ENCODE measurements at places on chromosomes 4 and X.
A peak's percentile ranks its signal among the peaks of the same experiment; 100 is the strongest.

- no peak for DNase-seq
Observed at GRCh38 chr4:2731907-2732317, 24.2 kb downstream of the TNIP2 start.

GRCh38 chrX:86047936-86048280 lies 550 bp upstream of the CHM start:
- no peak for DNase-seq

DNA sequence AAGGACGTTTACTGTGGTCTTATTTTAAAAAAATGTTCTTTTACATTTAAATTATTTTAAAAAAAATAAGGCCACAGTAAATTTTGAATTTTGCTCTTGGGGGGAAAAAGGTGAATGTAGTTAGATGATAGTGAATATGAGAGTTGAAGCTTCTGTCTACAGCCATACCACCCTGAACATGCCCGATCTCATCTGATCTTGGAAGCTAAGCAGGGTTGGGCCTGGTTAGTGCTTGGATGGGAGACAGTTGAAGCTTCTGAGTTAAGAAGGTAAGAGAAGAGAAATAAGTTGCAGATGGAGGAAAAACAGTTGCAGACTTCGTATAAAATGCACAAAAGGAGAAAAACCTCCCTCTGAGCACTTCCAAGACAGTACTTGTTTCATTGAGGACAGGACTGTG lies 115.6 kb upstream of the NR3C2 start:
- DNase-seq: no peak

DNA sequence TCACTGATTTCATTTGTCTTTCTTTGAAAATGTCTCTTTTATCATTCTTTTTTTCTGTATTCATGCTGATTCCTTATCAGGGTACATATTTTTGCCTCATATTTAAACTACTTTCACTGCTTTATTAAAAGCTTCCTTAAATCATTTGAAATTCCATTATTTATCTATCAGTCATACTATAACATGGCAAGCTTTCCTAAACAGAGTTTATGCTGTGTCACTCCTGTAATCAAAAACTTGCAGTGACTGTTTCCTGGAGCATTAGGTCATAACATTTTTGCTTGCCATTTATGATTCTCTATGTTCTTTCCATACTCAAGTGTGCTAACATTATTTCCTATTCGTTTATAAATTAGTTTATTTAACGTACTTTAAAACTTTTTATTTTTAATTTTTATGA lies 203.7 kb downstream of the BMPR1B start:
- no peak for DNase-seq

- no peak for DNase-seq
Observed at GRCh38 chr4:93394545-93395081, 433.9 kb upstream of the ATOH1 start.

- DNase-seq: peak; percentile 68
Observed at GRCh38 chr4:88697588-88698329, at the start of gene NAP1L5. Gene NAP1L5, minus strand, starts transcription at chr4:88697829. Its CDS starts 75 bp downstream, at chr4:88697754.

- DNase-seq: no peak
Observed at GRCh38 chrX:64196606-64197005, 8.9 kb downstream of the AMER1 start.

- DNase-seq: no peak
Observed at GRCh38 chr4:34261799-34262314, 1982.5 kb downstream of the ARAP2 start.

GRCh38 chr4:74904509-74905065 lies 28.3 kb upstream of the PARM1 start:
- DNase-seq: no peak

GRCh38 chr4:70613306-70614183 lies 15.0 kb upstream of the ENAM start:
- no peak for DNase-seq

DNA sequence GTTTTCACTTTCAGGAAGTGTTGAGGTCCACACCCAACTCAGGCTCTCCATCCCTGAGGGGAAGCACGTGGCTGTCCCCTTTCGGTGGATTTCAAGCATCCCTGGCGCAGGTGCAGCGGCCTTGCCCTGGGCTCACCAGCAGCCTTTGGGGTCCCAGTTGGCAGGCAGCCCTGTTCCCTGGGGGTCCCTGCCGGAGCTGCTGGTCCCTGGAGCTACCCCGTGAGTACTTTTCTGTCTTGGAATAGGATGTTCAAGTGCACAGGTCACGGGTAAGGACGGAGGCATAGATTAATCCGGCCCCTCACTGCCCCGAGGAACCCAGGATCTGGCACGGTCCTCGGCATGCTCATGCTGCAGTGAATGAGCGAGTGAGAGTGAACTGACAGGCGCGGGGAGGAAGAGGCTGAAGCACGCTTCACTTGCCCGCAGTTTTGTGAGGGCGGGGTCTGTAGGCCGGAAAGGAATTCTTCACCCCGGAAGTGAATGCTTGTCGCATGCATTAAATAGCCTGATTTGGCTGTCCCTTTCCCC lies 117.2 kb upstream of the FAT1 start:
- no peak for DNase-seq

DNA sequence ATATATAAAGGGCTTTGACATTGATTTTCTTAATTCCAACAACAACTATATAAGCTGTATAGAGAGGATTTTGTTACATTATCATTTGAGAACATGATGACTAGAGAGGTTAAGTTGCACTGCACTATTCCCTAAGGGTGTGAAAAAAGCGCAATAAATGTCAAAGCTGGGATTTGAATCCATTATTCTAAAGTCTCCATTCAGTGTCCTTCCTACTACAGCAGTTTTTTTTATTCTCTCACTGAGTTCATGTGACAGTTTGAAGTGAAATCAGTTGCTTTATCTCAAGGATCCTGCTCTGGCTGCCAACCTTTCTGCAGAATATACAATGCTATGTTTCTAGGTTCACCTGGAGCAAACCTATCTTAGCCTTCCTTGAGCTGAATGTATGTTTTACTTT lies 177.5 kb downstream of the ANKRD50 start:
- DNase-seq: no peak

DNA sequence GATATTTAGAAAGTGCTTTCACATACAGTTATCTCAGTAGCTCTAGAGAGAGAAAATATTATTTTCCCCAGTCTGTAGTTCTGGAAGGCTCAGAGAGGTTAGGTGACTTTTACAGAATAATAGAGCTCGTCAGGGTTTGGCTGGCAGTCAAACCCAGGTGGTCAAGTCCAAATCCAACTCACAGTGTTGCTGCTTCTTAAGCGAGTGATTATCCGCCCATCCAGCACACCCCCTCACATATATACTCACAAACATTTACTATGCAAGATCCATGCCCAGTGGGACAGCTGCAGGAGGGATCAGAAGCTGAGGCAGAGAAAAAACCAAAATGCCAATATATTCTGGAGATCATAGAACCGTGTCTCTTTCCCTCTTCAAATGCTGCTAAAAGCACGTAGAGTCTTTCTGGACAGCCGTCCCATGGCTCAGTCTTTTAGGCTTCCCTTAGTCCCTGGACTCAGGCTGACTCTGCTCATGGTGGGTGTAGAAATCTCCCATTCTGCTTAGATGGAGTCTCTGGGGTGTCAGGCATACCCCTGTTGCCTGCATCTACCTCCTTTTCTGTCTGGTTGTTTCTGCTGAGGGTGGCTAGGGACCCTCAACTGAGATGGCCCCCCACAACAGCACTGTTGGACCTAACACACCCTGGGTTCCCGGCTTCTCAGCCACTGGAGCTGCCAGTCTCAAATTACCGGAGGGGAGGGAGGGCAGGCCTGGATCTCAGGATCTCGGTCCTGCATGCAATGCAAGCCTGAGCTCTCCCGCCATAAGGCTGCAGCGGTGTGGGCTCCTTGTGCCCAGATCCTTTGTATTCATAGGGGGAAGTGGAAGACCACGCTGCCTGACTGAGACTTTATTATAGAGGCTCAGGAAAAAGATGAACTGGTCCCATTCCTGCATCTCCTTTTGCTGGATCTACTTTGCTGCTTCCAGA lies at the start of gene CHRNA9:
CHRNA9 (plus strand) TSS at position 743 of the 934 bp plus-strand sequence; CDS start at position 878, 135 bp downstream.
- no peak for DNase-seq

- no peak for DNase-seq
Observed at GRCh38 chr4:19254486-19254885, 997.2 kb upstream of the SLIT2 start.

DNA sequence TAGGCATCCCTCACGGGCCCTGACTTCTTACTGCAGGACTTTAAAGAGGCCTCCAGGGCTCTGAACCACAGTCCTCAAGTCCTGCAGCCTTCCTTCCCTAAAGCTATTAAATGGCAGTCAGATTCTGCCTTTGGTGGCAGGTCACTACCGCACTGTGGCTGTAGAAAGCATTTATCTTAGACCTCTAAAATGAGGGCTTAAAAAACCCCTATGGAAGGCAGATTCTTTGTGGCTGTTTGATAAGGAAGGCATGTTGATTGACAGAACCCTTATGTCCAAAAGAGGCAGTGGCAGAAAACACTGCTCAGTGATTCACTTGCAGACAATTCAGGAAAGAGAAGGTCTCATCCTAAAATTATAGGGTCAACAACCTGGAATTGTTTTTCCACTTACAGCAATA lies 79.2 kb downstream of the FBXL5 start:
- no peak for DNase-seq

DNA sequence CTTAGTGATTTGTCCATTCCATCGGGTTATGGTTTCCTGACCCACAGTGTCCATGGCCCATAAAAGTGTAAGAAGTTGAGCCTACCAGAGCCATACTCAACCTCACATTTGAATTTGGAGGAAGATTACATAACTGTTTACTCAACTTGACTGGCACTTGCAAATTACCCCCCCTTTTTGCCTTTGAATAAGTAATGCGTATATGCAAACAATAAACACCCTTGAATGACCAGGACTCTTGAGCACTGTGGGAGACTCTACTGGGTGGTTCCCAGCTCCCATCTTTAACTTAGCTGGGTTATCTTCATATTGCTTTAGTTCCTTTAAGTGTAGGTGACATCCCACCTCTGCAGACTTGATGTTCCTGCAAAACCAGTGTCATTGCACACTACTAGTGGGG lies 30.6 kb upstream of the STIM2 start:
- no peak for DNase-seq

- DNase-seq: no peak
Observed at GRCh38 chrX:3161681-3162080, 120.4 kb downstream of the ARSF start.

GRCh38 chr4:48275686-48276085 lies 6.0 kb upstream of the TEC start:
- DNase-seq: no peak

DNA sequence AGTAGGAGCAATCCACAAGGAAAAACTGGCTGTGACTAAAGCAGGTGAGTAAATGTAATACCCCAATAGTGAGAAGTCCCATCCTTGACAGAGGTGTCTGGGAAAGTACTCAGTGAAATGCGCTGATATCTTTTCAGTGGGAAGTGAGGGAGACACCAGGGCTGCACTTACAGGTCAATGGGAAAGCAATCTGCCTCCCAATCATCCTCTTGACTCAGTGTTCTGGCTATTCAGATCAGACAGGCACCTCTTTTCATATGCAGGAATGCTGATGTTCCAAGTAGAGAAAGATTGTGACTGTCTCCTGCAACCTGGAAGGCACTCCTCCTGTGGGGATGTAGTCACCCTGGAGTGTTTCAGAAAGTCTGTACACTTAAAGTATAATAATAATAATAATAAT lies 39.9 kb upstream of the SPIN2A start:
- no peak for DNase-seq

GRCh38 chr4:113962016-113962347 lies 17.5 kb downstream of the ARSJ start:
- no peak for DNase-seq

- peak; percentile 33 for DNase-seq
Observed at GRCh38 chr4:6199422-6199921, 877 bp downstream of the JAKMIP1 start.

GRCh38 chr4:181475781-181476507 lies 767.3 kb upstream of the TENM3 start:
- DNase-seq: no peak

DNA sequence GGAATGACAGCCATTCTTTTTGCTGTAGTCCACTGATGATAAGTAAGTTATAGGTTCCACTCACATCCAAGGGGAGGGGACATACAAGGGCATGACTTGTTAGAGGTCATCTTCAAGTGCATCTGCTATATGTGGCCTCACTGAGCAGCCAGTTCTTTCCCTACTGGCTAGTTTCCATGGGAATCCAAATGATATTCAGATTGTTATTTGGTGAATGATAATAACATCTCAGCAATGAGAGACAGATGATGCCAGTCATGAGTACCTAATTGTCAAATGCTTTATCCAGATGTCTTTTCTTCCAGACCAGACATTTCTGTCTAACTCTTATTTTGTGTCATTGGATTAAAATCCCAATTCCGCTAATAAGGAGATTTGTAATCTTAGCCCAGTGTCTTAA lies 460.4 kb upstream of the BOD1L1 start:
- DNase-seq: no peak

- no peak for DNase-seq
Observed at GRCh38 chrX:30806187-30806728, 82.8 kb downstream of the TAB3 start.

GRCh38 chr4:90069151-90069550 lies 58.0 kb upstream of the CCSER1 start:
- no peak for DNase-seq

DNA sequence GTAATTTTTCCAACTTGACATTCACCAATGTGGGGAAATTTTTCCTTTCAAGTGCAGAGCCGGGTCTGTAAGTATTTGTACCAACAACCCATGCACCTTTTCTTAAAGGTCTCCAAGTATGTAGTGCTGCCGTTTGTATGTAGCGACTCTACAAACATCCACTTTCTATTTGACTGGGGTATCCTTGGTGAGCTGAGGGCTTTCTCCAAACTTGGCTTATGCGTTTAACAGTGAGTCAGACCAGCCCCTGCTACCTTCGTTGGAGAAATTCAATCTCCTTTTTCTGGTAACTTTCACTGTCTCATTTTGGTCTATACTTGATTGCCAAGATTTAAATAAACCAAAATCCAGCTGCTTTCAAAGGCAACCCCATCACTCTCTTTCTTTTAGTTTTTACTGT lies 34.9 kb downstream of the MGST2 start:
- no peak for DNase-seq

DNA sequence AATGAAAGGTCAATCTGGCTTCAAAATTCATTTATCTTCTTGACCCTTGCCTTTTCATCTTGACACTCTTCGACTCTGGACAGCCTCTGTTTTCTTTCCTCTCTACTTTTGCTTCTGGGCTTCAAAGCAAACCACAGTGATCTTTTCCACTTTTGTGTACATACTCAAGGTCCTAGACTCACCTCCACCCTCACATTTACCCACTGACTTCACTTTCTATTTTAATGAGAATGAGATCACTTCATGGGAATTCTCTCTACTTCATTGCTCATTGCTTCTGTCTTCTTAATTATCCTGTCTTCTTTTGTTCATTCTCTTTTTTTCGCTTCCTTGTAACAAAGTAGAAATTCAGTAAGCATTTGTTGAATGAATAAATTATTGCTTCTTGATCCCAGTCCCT lies 330.1 kb upstream of the HAND2 start:
- no peak for DNase-seq

GRCh38 chrX:22689290-22689689 lies 310.5 kb upstream of the DDX53 start:
- no peak for DNase-seq

GRCh38 chr4:73019462-73020047 lies 50.0 kb downstream of the COX18 start:
- DNase-seq: no peak

- DNase-seq: no peak
Observed at GRCh38 chrX:106903856-106904528, 851 bp upstream of the RIPPLY1 start.
